Activated T-helper 17 cell treated with anti-CD3 and anti-CD28 coated beads, Interleukin-2, amount 50 U/mL, for 72 hours (primary cell): ENCODE measurements at places on chromosomes 1 and 21.
A peak's percentile ranks its signal among the peaks of the same experiment; 100 is the strongest.

DNA sequence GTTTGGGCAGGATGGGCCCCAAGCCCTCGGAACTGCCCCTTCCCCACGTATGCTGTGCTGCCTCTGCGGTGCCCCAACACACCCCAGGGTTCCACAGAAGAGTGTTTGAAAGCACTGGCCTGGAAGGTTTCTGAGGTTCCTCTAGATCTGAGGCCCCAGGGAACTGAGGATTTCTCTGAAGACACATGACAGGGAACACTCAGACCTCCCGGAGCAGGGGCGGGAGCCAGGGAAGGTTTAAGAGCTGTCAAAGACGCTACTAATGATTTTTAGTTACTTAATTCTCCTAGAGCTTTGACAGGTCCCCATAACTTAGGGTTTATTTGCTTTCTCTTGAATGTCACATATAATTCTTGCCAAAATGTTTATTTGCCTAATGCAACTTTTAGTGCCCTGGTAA, 212.3 kb upstream of the GRIK3 start:
- ATAC-seq = no peak

DNA sequence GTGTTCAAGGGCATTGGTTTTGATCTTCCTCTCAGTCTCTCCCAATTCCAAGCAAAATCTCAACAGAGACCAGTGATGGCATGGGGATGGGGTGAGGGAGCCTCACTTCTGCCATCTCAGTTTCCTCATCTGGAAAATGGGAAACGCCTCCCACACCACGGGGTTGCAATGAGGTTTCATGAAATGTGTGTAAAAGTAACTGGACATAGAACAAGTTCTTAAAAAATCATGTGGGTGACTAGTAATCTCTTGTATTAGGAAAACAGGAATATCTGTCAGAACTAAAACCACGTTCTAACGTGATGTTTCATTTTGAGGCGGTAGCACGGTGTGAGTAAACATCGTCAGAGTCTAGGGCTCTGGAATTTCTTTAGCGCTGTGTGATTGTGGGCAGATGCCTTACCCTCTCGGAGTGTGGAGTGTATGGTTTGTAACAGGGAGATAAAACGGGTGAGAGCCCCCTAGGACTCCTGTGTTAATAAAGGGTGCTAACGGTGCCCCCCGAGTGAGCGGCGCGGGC, 55.5 kb upstream of the DNAJC6 start:
- ATAC-seq = peak; percentile 75

- no peak for ATAC-seq
These were observed 15.1 kb downstream of the MIIP start for GRCh38 chr1:12034381-12034801.

DNA sequence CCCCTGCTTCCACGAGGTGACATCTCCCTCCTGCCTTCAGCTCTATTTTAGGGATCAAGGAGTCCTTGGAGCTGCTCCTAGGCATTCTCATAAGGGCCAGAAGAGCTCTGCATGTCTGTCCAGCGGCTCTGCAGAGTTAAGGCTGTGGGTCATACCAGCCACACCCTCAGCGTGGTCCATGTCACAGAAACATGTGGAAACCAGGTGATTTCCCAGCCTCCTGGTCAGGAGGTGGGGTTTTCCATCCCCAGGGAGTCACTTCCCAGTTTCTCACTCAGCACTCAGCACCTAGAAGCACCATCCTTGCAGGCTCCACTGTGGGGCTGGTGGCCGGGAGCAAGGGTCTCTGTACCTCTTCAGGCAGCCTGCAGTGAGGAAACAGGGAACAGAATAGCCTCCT, 1.4 kb upstream of the TNFRSF1B start:
- no peak for ATAC-seq

DNA sequence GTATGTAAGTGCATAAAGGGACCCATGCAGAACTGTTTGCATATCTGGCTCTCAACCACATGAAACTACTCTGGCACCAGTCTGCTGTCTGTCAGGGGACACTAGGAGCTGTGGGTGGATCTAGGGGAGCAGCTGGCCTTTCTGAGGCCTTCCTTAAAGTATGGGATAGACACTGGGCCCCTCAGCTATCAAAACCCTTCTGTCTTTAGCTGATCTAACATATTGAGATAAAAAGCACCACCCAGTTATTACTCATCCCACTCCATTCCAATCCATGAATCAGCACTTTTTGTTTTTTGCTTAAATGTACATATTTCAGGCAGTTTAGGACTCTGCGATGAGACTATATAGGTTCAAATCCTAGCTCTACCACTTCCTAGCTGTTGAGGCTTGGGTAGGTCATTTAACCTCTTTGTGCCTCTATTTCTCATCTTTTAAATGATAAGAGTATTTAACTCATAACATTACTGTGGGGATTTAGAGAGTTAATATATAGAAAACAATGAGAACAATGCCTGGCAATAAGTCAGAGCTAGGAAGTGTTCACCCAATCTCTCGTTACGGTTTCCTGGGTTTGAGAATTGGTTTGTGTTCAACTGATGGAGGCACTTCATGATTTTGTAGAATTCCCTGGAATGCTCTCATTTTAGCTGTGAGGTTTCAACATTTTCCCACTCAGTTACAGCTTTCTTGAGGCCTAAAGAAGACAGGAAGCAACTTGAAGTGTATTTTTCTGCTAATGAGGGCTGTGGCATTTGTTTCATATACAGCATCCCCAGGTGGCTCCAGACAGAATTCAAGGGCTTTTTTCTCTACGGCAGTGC, 68.9 kb downstream of the LRIG2 start:
- ATAC-seq = no peak

- no peak for ATAC-seq
These were observed 171.6 kb upstream of the ARHGEF16 start for GRCh38 chr1:3282656-3283430.

DNA sequence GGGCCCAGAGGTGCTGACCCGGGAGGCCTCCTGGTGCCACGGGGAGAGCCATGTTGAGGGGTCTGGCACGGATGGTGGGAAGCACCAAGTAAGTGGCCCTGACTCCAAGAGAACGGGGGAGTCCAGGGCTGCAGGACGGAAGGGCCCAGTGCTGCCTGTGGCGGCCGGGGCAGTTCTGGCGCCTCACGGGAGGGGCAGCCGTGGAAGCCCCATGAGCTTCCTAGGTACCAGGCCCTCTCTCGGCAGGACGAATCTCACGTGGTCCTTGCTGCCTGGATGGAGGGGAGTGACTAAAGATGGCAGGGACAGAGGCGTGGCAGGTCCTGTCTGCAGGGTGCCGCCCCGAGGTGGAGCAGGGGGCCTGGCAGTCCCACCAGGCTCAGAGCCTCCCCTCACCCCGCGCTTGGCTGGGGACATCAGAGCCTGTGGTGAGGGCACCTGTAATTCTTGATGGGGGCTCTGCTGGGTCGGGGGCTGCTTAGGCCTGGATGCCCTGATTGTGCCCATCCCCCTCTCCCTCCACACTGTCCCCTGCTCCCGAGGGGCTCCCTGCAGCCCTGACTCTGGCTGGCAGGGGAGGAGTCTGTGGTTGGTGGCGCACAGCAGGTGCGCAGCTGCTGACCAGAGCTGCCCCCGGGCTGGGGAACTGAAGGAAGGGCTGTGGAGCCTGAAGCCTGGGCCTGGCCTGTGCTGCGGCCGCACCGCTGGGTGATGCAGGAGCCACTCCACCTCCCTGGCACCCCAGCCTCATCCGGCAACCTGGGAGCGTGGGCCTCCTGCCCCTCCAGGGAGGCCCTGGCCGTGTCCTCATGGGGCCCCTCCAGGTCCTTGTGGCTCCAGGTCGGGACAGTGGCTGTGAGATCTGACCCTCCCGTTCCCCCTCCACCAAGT, 31.4 kb downstream of the POFUT2 start:
- ATAC-seq = peak; percentile 31

DNA sequence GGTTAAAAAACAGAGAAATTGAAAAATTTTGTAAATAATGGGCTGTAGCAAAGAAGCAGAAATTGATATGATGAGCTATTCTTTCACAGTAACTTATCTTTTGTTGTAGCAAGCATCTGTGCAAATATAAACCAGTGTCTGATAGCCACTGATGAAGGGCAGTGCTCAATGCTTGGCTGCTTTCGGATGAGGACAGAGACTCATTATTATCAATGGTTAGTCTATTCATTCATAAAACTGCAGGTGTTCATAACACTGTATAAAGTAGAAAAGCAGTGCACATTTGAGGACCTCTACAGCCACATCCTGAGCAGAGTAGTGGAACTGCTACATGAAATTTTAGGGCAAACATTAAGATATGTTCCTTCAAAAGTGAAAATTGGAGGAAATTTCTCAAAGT, 107.2 kb downstream of the FAF1 start:
- ATAC-seq = no peak

- ATAC-seq = no peak
These were observed 167.2 kb upstream of the KLHDC7A start for GRCh38 chr1:18313523-18313922.

DNA sequence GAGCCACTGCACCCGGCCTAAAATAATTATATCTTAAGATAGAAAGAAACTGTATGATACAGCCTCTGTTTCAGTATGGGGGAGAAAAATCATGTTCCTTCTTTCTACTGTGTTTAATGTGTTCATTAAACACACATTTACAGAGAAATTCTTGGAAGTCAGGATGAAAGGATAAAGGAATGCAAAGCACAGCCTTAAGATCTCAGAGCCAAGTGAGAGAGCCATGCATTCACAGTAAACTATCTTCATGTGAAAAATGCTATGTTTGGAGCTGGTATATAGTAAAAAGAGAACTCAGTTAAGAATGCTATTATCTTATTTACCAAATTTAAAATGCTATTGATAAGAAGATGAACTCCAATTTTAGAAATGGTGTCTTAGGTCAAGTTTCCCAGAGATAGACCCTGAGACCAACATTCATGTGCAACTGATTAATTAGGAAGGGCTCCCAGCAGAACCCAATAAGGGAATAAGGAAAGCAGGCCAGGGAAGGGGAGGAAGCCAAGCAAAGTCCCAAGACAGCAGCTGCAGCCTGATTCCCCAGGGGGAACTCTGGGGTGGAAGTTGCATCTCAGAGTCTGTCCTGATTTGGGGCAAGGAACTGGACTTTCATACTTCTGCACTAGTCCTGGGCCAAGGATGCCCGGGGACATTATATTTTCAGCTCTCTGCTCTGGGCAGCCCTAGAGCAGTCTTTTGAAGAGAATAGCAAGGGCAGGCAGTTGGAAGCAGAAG, 130.0 kb upstream of the ZNF648 start:
- ATAC-seq = no peak

DNA sequence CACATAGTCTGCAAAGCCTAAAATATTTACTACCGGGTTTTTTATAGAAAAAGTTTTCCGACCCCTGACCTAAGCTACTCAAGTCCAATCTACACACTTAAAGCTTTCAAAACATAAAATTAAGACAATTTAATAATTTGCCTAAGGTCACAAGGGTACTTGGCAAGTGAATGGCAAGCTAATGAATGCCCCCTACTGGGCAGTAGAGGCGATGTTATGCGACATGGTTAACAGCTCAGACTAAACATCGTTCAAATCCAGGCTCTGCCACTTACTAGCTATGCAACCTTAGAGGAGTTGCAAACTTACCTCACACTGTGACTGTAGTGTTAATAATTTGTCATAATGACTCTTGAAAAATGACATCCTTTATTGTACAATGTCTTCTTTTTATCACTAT, 317.2 kb upstream of the NFIA start:
- no peak for ATAC-seq
